ENCODE measurements at places on chromosomes 2 and 18.

DNA sequence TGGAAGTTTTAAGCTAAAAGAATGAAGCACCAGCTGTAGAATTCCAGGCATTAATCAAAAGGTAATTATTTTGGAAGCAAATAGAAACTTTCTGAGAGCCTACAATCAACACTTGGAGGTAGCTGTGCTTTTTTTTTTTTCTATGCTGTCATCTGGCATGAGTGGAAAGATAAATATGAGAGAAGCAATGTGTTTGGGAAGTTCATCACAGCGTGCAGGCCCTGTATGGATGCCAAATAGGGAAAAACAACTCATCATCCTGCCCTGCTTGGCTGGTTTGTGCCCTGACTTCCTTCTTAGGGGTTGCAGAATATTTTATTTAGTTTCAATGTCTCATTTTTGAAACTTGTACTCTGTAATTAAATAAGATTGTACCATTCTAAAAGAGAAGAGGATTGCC lies 437.4 kb downstream of the PIK3C3 start:
- no peak for DNase-seq

DNA sequence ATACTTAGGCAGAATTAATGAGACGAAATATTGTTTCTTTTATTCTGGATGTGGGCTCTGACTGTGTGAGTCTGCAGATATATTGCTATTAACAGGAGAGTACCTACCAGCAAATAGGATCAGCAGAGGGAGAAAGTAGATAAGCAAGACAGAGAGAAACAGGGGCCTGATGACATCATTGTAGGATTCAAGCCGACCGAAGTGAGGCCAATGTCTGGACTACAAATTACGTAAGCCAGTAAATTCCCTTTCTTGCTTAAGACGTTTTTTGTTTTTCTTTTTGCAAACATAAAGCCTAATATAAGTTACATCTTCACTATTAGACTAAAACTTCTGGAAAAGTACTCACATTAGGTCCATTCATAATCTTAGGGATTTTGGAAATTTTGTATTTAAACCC lies 21.4 kb upstream of the PTPRM start:
- no peak for DNase-seq

DNA sequence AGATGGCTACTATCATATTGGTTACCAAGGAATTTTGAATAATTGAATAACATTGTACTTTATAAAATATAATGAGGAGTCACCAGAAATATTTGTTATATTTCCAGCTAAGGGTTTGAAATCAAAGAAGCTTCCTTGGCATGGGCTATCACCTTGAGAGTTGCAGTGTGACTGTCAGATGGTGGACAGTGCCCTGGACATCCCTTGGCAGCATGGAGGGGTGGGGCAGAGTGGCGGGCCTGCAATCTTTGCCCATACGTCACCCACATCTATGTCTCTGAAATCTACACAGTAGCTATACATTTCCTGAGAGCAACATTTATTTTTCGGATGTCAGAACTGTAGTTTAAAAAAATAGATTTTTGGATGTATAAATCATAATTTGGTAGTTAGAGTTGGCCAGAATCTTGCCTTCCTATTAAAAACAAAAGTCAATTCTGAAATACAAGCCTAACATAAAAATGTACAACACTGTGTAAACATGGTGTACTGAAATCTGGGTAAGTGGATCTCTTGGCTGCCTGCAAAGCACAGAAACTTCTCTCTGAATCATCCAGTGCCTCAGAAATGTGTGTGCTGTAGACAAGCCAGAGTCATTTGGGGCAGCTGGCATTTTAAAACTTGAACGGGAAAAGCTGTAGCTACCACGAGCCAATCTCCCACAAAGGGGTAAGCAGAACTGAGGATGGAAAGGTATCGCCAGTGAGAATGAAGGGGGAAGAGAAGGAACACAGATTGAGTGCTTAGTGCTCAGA lies 124.2 kb upstream of the ARHGAP28 start:
- DNase-seq: no peak

DNA sequence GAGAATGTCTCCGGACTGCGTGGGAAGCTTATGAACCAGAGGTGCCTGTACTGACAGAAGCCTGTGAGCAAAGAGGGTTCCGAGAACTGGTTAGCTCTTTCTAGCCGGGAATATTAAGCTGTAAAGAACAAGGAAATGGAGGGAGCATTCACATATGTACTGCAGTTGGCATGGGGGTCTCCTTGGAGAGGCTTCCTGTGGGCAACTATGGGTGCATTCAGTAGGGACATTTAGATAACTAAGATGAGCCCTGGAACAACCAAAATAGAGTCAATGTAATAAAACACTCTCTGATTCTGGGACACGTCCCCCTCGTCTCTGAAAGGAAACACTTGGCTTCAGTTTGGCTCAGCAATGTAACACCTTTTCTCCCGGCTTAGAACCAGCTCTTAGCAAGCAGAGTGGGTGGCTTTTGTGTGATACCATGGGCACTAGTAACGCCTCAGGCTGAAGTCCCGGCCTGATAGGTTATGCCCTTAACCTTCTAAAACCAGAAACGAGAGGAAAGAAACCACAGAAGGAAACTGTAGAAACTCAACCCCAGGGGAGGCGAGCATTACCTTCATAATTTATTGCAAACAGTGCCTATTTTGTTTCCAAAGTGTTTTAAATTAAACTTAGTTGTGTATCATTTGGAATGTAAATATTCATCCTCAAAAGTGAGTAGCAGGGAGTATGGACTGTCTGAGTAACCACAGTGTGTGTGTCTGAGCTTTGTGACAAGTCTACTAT lies 48.8 kb upstream of the LPIN2 start:
- DNase-seq: no peak

GRCh38 chr18:30454920-30455319 lies 587.6 kb downstream of the DSC3 start:
- DNase-seq: no peak

GRCh38 chr2:189164746-189165145 lies 14.8 kb downstream of the COL5A2 start:
- no peak for DNase-seq

DNA sequence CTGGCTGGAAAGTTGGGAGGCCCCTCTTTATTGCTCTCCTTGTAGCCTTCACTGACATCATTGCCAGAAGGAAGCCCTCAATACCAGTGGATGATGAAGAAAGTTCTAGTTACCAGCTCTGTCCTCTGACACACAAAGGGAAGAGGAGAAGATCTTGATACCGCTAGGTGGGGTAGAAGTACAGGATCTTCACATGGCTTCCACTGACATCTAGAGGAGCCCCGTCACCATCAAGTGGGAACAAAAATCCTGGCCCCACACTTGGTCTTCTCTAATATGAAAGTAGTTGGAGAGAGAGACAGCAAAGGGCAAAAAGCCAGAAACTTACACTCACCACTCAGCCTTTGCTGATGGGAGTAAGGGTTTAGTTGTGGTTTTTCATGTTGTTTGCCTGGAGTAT lies 12.4 kb downstream of the XIRP2 start:
- DNase-seq: no peak

- DNase-seq: peak; percentile 16
These were observed 174.6 kb downstream of the HAUS1 start for GRCh38 chr18:46278481-46279465.

- peak; percentile 30 for DNase-seq
These were observed 24.4 kb downstream of the PUM2 start for GRCh38 chr2:20326163-20326780.

- DNase-seq: no peak
These were observed 65.8 kb upstream of the TLK1 start for GRCh38 chr2:171226461-171226860.

GRCh38 chr2:223641082-223641481 lies 38.9 kb upstream of the SCG2 start:
- peak; percentile 4 for DNase-seq

GRCh38 chr18:77374446-77374805 lies 124.8 kb downstream of the GALR1 start:
- DNase-seq: no peak

- DNase-seq: no peak
These were observed 125.1 kb downstream of the WDPCP start for GRCh38 chr2:63463142-63463541.

GRCh38 chr2:240561325-240561971 lies 1.3 kb downstream of the DUSP28 start:
- DNase-seq: no peak

GRCh38 chr2:164890544-164890943 lies 48.9 kb upstream of the COBLL1 start:
- no peak for DNase-seq

- DNase-seq: no peak
These were observed 76.6 kb downstream of the LONRF2 start for GRCh38 chr2:100245681-100246080.

- no peak for DNase-seq
These were observed 21.3 kb downstream of the PDCD1 start for GRCh38 chr2:241837197-241837965.

- DNase-seq: no peak
These were observed 31.8 kb downstream of the TBC1D8 start for GRCh38 chr2:101119431-101119830.

DNA sequence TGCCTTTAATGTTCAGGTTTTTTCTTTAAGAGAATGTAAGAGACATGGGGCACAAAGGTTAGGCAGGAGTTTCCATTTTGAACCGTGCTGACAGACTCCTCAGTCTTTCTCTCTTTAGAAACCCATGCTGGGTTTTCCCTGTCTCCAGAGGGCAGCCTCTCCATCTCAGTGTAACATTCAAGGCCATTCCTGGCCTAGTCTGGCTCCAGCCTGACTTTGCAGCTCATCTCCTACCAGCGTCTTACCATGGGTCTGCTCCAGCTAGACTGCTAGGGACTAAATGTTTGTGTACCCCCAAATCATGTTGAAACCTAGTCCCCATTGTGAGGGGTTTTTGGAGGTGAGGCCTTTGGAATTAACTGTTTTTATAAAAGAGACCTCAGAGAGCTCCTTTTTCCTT lies 9.8 kb upstream of the CLIP4 start:
- no peak for DNase-seq

DNA sequence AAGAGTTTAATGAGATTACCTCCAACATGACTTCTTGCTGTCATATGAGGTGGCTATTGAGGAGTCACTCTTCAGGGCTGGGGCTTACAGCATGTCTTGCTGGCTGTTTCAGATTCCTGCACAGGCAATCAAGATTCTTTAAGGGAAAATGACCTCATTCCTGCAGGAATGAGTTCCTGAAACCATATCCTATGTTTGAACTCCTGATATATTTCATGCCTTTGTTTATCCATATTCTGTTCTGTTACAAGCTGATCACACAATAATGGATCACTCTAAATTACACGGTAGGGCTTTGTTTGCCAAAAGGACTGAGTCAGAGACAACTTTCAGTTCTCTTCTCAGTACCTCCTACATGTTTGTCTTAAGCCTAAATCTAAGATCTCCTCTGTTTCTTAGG lies 879.8 kb upstream of the PIK3C3 start:
- peak; percentile 79 for DNase-seq

DNA sequence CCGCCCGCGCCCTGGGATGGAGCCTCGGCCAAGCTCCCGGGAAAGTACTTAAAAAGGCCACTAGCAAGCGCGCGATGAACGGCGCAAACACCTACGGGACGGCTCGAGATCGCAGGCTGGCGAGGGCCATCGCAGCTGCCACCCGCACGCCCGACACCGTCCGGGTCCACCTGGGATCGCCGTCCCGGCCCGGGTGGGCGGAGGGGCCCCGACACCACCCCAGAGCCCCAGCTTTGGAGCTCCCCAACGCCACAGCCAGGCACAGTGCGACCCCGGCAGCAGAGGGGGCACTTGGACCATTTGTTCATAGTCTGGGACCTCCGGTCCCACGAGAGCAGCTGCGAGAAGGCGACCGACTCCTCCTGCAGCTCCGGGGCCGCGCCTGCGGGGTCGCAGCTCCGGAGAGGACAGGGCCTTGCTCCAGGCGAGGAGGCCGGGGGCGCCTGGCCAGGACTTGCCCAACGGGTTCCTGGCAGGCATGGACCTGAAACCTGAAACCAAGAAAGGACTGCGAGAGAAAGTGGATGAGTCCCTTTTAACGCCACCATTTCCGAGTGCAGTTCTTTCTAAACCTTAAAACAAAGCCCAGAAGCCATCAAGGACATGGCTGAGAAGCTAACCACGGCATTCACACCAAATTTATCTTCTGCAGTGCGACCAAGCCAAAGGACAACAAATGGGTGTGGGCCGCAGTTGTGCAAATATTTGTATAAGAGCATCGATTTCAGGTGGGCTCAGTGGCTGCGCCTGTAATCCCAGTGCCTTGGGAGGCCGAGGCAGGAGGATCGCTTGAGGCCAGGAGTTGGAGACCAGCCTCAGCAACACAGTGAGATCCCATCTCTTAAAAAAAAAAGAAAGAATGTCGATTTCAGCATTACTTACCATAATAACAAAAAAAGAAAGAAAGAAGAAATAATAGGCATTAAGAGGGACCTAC lies 54.0 kb upstream of the IMP4 start:
- DNase-seq: no peak
